ENCODE measurements at places on chromosomes 3 and 15.

GRCh38 chr3:58497097-58497496 is 5.2 kb downstream of the KCTD6 start:
- no peak for DNase-seq

DNA sequence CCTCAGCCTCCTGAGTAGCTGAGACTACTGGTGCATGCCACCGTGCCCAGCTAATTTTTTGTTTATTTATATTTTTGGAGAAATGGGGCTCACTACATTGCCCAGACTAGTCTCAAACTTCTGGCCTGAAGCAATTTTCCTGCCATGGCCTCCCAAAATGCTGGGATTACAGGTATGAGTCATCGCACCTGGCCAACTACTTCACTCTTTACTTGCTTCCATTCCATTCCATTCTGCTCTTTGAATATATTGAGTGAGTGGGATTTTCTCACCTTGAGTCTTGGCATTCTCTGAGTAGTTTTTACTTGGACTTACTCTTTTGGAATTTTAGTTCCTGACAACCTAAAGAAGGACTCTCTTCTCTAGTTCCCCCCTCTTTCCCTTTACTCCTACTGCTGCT is 93.8 kb upstream of the UNC13C start:
- DNase-seq = no peak

DNA sequence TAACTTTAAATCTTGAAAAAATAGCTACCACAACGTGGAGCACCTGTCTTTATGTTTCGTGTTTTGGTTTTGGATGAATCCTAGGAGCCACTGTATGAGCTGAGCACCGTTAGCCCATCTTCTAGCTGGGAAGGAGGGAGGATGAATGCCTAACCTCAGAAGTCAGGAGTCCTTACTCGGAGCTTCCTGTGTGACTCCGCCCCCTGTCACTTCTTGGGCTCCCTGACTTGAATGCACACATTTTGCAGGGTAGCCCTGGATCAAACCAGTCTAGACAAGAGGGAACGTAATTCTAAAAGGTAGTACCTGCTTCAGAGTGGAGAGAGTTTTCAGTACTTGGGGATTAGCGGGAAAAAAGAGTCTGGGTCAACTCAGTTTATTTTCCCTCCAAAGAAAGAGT is 5.3 kb downstream of the GABRA5 start:
- no peak for DNase-seq

DNA sequence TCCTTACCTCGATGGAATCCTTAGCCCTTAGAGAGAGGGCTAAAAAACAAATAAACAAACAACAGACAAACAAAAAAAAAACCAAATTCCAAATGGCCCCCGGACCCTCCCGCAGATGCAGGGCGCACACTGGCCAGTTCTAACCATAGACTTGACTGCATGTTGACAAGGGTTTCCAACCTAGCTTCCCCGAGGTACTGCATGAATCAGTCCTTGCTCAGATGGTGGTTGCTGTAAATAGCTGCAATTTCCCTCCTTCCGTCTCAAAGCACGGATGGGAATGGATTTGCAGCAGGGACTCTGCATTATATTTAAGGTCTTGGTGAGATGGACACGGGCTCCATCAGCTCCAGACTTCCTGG is 162.8 kb downstream of the CD47 start:
- DNase-seq = peak; percentile 39

DNA sequence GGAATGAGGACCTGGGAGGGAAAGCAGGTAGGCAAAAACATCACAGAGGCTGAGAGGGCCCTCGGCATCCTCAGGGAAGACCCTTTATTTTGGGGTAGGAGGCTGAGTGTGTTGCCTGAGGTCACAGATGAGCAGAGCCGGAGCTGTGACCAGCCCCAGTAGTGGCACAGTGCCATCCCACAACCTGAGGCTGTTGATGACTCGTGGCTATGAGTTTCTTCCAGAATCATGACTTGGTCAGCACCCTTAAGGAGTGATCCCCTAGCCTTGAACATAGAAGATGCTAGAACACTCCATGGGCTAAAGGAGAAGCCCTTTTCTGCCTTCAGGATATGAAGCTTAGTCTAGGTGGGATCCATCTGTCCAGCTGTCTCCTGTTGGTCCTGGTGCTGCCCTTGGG is 19.5 kb upstream of the CXCR6 start:
- DNase-seq = no peak

GRCh38 chr3:45779746-45780735 is 16.3 kb downstream of the SLC6A20 start:
- DNase-seq = no peak

DNA sequence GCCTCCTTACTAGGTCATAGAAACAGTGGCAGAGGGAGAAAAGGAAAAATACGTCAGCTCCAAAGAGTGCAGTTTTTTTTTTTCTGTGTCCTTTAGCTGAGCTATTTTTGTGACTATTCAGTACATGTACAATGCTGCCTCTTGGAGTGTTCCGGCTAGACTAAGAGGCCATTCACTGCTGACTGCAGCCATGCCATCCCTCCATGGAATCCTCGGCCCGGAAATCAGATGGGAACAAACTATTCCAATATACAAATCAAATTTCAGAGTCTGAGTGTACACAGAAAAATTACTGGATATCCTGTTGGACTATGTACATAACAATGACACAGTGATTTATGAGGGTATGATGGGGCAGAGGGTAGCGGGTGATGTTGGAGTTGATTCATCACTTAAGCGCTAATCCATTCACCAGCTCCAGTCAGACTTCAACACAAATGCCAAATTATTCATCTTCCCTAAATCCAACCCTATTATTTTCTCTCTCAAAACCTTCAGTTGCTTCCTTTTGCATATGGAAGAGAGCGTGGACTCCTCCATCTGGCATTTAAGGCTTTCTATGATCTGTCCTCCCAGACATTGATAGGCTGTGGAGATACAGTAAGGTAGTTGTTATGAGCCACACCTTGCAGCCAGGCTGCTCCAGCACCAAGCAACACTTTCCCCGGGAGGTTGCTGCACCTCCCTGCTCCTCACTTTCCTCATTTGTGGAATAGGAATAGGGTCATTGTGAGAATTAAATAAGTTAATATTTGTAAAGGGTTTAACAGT is 109.1 kb downstream of the LPP start:
- DNase-seq = no peak

DNA sequence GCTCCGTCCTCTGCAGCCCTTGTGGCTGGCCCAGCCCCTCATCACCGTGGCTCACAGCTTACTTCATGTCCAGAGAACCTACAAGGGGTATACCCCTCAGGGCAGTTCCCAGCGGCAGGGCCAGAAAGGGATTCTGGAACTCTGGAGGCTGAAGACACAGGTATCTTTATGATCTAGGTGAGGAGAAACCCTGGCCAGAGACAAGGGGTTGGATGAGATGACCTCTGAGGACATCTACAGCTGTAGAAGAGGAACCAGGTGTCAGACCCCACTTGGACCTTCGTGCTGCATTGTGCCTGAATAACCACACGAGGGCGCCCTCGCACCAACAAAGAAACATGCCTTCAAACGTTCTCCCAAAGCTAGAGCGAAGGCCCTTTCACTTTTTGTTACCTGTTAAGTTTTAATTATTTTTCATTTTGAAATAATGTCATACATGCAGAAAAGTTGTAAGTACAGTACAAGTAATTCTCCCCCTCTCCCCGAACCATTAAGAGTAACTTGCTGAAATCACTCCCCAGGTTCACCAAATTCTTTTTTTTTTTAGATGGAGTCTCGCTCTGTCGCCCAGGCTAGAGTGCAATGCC is 118.7 kb upstream of the SMAD3 start:
- peak; percentile 78 for DNase-seq

- DNase-seq = peak; percentile 49
Measured at GRCh38 chr15:100939791-100940190, 20.6 kb downstream of the LRRK1 start.

GRCh38 chr3:193945143-193945542 is 190.8 kb upstream of the HES1 start:
- DNase-seq = no peak

DNA sequence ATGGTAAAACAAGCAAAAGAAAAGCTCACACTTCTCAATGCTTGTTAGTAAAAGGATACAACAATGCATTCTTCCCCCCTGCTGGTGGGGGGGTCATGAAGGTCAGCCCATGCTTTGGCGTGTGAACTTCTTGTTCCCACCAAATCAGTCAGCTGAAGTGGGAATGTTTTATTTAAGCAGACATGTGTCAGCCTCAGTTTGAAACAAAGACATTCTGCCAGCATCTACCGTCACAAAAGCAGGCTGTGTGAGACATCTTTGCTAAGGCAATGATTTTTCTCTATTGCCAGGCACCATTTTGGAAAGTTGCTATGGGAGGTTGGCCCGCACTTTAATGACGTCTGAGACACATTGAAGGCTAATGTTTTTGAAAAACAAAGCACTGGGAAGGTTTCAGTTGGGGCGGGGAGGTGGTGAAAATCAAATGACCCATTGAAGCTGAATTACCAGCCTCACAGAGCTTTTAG is 206.6 kb downstream of the TLE3 start:
- no peak for DNase-seq

GRCh38 chr3:14602804-14603644 is 48.5 kb upstream of the CCDC174 start:
- no peak for DNase-seq

GRCh38 chr3:114609973-114610630 is 316.3 kb downstream of the TIGIT start:
- no peak for DNase-seq

DNA sequence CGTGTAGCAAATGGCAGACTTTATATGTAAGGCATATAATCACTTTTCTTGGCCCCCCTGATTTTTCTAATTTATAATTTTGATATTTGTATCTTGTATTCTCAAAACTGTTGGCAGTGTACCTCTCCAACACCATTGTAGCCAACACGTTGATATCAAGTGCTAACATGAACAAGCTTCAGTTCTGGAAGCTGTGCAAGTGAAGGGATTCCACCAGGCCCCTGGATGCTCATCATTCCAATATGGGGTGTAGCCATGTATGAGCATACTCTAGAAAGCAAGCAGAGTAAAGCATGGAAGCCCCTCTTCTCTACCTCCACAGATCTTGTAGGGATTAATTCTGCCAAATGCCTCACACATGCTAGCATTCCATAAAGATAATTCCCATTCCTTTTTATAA is 211.3 kb downstream of the MYRIP start:
- no peak for DNase-seq

DNA sequence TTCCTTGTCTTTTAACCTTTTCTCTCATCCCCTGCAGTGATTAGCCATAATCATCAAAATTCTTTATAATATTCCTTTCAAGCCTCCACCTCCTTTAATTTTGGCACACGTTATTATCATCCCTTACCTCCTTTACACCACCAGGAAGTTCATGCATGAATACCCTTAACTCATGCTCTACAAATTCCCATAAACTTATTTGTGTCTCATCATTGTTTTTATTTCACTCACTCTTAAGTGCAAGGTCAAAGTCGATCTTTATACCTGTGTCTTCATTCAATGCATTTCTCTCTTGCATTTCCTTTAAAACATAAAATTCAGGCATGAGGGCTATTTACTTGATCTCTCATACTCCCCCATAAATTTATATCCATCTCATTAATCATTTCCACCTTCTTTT is 1064.6 kb upstream of the CADM2 start:
- DNase-seq = no peak

Data from NB4 (cell line).